CD4-positive, alpha-beta T cell treated with Interleukin-6 at 100 ng/mL for 8 hours (primary cell): ENCODE measurements at places on chromosomes 7 and 10.

DNA sequence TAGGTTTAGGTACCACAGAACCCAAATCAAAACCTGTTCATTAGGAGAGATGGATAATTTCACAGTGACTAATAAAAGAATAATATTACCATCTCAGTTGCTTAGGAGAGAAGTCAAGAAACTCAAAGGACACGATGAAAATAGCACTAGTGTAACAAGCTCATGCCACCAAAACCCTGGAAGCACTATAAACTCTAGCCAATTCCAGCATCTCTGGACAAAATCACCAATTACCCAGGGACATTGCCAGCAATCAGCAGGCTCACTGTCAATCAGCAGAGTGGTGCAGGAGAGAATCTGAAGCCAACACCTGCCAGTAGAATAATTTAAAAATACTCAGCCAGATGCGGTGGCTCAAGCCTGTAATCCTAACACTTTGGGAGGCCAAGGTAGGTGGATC lies 88.9 kb downstream of the ARMH3 start:
- no peak for DNase-seq

- no peak for DNase-seq
Measured at GRCh38 chr10:27341001-27341400, 100.4 kb upstream of the ACBD5 start.

DNA sequence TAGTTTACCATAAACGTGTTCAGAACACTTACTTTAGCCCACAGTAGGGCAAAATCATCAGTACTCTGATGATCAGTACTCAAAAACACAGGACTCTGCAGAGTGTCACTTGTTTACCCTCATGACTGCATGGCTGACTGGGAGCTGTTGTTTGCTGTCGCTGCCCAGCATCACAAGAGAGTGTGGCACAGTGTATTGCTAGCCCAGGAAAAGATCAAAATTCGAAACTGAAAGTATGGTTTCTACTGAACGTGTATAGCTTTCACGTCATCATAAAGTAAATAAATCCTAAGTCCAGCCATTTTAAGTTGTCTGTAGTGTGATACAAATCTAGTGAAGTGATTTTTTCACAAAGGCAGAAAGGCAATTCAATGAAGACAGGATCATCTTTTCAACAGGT lies 184.6 kb downstream of the RAMP3 start:
- no peak for DNase-seq

GRCh38 chr10:101939729-101940128 lies 96.1 kb upstream of the KCNIP2 start:
- no peak for DNase-seq

DNA sequence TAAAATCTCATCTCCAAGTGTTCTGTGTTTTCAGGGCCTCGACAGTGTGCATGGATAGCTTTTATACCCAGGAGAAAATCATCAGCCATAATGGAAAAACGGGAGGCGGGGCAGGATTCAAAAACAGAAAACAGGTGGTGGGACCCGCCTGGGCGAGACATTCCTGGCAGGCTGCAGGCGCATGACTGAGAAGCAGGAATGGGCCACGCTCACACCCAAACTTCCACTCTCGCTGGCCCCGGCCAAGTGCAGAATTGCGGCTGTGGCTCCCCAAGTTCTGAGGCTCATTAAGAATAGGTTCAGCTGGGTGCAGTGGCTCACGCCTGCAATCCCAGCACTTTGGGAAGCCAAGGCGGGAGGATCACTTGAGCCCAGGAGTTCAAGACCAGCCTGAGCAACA lies 60.6 kb downstream of the C10orf143 start:
- DNase-seq = no peak
